ENCODE measurements at places on chromosomes 12 and 14.
A peak's percentile ranks its signal among the peaks of the same experiment; 100 is the strongest.

GRCh38 chr12:75329918-75330826 lies at the start of gene CAPS2:
CAPS2 (minus strand) TSS chr12:75330324; CDS start chr12:75326498, 3,826 bp downstream.
- peak; percentile 75 for DNase-seq

GRCh38 chr14:84112589-84112988 lies 1417.4 kb upstream of the FLRT2 start:
- no peak for DNase-seq

DNA sequence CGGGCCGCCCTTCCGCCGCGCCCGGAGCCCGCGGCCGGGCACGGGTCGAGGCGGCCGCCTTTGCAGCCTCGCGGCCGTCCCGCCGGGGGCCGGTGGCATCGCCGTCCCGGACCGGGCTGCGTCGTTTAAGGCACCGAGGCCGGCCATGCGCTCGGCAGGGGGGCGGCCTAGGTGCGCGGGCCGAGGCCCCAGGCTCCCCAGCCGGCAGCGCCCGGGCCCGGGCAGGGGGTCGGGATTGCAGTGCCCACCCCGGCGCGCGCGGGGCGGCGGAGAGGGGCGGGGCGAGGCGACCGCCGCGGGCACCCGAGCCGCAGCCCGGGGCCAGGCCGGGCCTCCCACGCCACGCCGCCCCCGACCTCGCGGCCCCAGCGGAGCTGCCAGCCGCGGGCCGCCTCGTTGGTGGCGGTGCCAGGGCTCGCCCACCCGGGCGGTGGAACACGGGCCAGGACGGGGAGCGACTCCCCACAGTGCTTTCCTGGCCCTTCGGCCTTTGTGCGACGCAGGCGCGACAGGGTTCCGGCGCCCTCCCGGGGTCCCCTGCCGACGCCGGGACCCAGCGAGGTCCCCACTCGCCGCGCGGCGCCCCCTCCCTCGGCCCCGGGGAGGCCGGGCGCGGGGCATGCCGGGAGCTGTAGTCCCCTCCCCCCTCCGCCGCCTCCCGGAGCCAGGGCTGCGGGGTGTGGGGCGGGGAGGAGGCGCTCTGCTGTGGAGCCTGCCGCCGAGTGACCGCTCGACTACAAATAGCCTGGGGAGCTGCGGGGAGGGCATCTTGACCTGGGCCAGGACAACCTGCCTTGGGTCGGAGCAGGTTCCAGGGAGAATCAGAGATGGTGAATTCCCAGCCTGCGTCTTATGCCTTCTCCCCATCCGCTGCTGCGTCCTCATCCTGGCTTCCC lies 769 bp downstream of the FKBP4 start:
- DNase-seq: peak; percentile 80

DNA sequence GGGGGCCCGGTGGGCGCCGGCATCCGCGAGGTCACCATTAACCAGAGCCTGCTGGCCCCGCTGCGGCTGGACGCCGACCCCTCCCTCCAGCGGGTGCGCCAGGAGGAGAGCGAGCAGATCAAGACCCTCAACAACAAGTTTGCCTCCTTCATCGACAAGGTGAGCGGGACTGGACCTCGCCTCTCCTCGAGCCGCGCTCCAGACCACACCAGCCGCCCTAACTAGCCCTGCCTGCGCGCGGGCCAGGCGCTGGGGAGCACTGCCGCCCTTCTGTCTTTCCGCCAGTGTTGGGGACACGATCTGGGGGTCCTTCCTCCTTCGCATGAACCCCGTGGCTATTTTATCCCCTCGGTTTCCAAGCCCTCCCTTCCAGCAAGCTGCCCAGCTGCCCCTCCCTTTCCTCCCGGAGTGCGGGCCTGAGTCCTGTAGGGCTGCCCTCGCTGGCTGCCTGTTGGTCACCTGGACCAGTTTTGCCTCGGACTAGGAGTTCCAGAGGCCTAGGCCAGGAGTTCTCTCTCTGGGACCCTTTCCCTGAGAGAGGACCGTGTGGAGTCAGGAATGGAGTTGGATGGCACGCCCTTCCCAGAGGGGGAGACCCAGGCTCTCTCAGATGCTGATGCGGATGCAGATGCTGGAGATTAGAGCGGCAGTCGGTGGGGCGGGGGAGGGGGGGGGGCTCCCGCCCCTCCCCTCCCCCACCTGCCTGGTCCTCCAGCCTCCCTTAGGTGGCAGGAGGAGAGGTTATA lies 592 bp downstream of the KRT7 start:
- DNase-seq: no peak

DNA sequence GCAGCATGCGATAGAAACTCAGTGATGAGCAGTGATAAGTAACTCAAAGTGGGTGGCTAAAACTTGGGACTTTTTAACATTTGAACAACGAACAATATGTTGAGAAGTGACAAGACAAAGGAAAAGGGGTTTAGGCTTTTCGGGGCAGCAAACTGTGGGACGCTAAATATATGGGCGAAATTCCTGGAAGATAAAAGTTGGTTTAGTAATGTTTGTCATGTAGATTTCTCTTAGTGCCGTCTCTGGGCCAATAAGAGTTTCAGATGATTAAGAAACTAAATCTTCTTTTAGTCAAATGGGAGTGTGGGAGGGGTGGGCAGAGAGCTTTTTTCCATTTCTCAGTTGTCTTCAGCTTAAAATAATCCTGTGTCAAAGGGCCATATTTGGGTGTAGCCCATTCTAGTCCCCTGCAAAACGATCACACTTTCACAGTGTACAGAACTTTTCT lies 41.7 kb upstream of the FUT8 start:
- DNase-seq: peak; percentile 32

DNA sequence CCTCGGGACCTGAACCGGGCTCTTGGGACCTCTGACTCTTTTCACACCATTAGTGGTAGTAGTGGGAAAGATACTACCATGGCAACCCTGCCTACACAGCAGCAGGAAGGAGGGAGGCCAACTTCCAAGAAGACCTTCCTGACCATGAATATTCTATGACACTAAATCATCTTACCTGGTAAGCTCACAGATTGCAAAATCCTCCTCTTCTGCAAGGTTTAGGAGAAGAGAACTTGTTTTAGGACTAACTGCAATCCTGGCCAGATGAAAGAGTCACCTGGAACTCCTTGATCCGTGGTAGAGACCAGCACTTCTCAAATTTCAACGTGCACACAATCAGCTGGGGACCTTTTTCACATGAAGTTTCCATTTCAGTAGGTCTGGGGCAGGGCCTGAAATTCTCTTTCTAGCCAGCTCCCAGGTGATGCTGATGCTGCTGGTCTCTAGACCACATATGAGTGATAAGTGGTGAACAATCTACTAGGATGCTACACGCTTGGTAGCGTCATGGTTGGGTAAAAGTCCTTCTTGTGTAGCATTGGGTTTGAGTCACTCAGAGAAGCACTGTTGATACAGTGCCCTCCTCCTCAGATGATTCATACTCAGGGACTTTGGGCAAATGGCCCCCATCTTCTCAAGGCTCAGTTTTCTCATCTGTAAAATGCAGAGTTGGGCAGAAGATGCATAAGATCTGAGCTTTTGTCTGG lies 35.6 kb upstream of the FICD start:
- DNase-seq: no peak

- DNase-seq: peak; percentile 86
Observed at GRCh38 chr14:52325126-52325525, 11.0 kb downstream of the PTGER2 start.

GRCh38 chr12:96195845-96196451 lies 1.8 kb downstream of the ELK3 start:
- DNase-seq: peak; percentile 44

- DNase-seq: no peak
Observed at GRCh38 chr12:94240171-94240570, 91.8 kb downstream of the PLXNC1 start.

DNA sequence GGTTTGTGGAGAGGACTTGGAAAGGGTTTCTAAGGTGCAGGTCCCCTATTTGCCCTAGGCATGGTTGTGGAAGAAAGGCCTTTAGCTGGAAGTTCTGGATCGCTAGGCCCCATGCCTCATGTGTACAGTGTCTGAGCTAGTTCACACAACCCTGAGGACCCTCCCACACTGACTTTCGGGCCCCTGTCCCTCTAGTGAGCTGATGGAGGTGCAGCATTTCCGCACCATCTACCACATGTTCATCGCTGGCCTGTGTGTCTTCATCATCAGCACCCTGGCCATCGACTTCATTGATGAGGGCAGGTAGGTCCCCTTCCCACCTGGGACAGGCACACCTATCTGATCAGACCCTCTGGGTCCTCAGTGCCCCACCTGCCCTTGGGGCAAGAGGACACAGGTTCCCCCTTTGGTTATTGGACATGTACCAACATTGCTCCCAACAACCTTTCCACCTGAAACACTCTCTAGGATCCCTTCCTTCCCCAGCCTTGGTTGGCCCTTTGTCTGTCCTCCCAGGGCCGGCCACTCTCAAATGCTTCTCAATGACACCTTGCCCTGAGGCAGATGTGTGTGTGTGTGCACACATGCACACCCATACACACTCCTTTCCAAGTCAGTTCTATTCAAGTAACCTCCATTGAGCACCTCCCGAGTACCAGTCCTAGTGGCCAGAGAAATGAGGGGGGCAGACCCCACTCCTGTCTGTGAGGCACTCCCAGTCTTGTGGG lies 2.6 kb downstream of the SOAT2 start:
- DNase-seq: no peak

DNA sequence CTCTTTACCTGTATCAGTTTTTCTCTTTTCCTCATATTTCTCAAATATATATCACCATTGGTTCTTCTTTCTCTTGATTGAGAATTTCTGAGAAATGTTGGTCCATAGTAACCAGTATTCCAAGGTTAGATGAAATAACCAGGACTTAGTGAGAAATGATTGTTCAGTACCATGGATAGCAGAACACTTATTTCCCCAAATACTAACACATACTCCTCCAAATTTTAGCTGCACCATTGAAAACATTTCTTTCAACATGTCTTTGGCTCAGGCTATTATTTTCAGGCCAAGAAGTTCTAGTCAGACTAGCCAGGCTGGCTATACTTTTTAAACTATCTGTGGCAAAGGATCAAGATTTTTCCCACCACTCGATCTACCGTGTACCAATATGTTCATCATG lies 113.3 kb downstream of the PTPRO start:
- DNase-seq: no peak

GRCh38 chr14:98871796-98872195 lies 400.2 kb downstream of the BCL11B start:
- no peak for DNase-seq

DNA sequence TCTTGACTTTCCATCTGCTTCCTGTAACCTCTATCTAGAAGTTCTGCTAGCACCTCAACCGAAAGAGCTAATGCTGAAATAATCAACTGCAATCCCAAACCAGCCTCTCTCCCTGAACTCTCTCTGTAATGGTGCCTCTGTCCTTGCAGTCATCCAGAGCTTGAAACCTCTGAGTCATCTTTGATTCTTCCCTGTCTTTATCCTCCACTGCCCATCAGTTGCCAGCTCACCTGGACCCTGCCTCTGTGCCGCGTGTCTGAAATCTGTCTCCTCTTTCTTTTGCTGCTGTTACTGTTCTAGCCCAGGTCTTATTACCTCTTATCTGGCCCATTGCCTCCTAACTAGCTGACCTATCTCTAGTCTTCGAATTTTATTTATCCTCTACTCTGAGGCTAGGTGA lies 15.5 kb downstream of the CLSTN3 start:
- no peak for DNase-seq

DNA sequence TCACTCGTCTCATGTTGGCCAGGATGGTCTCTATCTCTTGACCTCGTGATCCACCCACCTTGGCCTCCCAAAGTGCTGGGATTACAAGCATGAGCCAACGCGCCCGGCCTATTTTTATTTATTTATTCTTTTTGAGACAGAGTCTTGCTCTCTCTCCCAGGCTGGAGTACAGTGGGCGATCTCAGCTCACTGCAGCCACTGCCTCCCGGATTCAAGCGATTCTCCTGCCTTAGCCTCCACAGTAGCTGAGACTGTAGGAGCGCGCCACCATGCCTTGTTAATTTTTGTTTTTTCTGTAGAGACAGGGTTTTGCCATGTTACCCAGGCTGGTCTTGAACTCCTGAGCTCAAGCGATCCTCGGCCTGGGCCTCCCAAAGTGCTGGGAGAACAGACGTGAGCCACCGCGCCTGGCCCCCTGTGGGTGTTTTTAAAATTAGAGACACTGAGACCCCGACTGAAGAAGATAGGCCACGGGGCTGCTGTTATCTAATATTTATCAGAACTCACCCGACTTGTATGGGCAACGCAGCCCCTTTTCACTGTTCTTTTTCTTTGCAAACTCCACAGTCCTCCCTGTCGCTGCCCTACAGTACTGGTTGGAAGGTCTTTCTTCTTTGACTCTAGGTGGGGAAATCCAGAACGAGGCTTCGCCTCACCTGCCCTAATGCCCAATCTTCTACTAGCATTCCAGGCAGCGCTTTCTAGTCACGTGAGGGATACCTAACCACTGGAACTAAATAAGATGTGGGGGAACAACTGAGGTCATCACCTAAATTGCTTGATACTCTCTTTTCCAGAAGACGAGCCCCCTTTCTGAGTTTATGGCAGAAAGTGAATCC lies 1.4 kb upstream of the GABARAPL1 start:
- DNase-seq: no peak

DNA sequence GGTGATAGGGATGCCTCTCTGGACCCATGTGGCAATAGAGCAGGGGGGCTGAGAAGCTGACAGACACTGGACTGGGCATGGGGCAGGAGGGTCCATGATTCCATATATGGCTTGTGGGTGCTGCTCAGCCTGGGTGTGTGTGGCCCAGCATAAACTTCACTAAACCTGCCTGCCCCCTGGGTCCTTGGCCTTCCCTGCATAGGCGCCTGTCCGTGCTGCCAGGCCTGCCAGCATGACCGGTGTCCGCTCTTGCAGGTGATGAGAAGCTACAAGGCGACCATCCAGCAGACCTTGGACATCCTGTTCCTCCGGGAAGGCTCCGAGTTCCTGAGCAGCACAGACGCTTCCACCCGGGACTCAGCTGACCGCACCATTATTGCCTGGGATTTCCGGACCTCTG lies 61.6 kb downstream of the BEGAIN start:
- no peak for DNase-seq

- no peak for DNase-seq
Observed at GRCh38 chr12:17169726-17170471, 563.9 kb upstream of the LMO3 start.

- DNase-seq: no peak
Observed at GRCh38 chr12:24770821-24771220, 178.1 kb downstream of the BCAT1 start.

GRCh38 chr12:113755098-113755497 lies 211.0 kb downstream of the RBM19 start:
- no peak for DNase-seq

DNA sequence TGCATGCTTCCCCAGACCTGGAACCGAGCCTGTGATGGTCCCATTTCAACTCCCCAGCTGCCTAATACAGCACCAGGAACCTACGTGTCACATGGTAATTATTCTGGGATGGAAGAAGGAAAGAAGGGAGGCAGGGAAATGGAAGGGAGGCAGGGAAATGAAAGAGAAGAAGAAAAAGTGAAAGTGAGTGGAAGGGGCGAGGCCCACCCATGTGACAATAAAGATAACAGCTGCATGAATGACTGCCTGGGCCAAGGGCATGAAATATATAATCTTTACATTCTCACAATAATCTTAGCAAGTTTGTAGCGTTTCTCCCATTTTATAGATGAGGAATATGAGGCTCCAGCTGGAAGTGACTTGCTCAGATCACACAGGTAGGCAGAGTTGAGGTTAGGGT lies 245.0 kb upstream of the PWP1 start:
- no peak for DNase-seq

Data from activated CD4-positive, alpha-beta T cell treated with anti-CD3 and anti-CD28 coated beads, Interleukin-2, Interleukin-6, amounts not matched to agents 100 ng/mL and 50 ng/mL, durations not matched to agents 16 hours and 8 hours (primary cell).